ENCODE measurements at places on chromosomes 6 and 20.

DNA sequence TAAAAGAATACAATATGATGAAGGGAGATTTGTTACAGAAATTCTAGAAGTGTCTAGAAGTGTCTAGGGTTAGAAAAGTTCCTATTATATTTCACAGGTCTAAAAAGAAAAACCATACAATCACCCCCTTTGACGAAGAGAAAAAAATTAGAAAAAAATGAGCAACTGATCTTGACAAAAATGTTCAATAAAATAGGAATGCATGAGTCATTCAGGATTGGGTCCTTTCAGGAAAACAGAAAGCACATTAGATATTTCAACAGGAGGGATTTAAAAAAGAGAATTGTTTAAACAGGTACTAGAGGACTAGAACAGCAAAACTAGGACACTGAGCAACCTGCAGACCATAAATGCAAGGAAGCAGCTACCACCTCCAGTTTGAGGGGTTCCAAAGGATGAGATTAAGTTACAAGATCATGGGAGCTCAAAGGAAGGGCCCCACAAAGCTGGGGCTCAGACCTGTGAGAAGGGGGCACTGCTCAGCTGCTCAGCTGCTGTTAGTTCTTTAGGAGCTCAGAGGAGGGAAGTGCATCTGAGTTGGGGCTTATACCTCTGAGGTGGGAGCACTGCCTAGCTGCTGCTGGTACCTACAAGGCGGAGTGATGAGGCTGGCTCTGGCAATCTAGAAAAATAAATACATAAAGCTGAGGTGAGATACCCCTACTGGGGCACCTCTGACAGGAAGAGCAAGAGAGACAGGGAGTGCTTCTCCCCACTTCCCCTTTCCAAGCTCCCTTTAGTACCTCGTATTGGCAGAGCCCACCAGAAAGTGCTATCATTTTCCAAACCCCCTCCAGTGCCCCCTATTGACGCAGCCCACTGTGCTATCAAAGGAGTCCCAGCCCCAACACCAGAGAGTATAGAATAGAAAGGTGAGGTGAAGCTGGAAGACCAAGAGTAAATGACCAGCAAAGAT lies 27.1 kb upstream of the BEND6 start:
- no peak for DNase-seq

- no peak for DNase-seq
Measured at GRCh38 chr20:13819885-13820645, 35.2 kb downstream of the NDUFAF5 start.

GRCh38 chr6:122798099-122798641 lies 9.1 kb downstream of the SMPDL3A start:
- no peak for DNase-seq

DNA sequence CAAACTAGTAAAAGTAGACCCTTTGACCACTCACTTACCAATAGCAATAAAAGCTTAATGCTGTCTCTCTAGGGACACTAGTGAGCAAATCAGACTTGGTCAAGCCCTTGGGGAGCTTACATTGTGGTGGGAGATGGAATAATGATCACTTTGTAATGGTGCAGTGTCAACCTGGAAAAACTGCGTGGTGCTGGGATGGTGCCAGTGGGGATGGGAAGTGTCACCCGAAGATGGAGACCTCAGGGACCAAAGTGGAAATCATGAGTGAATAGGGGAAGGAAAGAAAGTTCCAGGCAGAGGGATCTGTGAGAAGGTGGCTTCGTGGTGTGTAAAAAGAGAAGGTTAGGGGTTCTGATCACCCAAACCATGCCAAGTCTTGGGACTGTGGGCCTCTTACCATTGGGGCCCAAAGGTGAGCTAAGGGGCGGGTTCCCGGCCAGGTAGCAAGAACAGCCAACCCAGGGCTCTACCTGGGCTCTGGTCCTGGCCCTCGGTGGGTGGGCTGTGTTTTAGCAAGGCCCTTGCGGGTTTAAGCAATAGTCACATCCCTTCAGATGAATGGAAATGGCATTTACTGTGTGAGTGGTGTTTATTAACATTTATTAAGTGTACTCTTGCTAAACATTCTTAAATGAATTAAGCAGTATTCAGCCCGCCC lies 15.5 kb downstream of the DYNLRB1 start:
- DNase-seq, result no peak

- DNase-seq, result no peak
Measured at GRCh38 chr6:37369321-37370201, 15.8 kb downstream of the RNF8 start.

DNA sequence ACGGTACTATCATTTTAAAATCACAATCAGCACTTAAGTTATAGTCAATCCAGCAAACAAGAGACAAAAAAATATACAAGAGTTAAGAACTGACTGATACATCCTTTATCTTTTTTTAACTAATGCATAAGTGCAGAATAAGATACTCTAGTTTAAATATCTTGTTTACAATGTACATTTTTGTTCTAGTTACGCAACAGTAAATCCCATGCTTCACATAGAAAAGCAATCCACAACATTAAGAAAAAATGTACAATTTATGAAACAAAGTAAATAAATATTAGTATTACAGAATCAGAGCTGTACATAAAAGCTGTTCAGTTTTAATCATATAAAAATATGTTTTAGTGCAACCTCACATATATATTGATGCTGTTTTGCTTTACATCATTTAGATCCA lies 192.6 kb downstream of the HIVEP2 start:
- no peak for DNase-seq

Data from effector memory CD4-positive, alpha-beta T cell (primary cell).